Panc1 (cell line): ENCODE measurements at places on chromosomes 6 and 20. TPM values are rescaled to one million over a fixed set of nuclear protein-coding genes. Genes with fewer than 3 reads are reported as not detected.
A peak's percentile ranks its signal among the peaks of the same experiment; 100 is the strongest.

DNA sequence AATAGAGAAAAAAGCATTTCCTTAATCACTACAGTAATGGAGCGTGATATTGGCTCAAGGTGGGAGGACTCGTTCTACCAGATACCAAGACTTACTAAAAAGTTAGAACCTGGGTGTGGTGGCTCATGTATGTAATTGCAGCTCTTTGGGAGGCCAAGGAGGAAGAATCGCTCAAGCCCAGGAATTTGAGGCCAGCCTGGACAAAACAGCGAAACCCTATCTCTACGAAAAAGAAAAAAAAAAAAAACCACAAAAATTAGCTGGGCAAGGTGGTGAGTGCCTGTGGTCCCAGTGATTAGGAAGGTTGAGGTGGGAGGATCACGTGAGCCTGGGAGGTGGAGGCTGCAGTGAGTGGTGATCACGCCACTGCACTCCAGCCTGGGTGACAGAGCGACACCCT, 24.0 kb upstream of the ATRN start:
- H3K36me3 ChIP-seq = no peaks in the 10 kb centered on the region
- H3K27me3 ChIP-seq = peaks cover 3% of the 10 kb centered on the region; the same call in 1 of the 2 replicates
- no peaks in the 10 kb centered on the region for H3K4me1 ChIP-seq

DNA sequence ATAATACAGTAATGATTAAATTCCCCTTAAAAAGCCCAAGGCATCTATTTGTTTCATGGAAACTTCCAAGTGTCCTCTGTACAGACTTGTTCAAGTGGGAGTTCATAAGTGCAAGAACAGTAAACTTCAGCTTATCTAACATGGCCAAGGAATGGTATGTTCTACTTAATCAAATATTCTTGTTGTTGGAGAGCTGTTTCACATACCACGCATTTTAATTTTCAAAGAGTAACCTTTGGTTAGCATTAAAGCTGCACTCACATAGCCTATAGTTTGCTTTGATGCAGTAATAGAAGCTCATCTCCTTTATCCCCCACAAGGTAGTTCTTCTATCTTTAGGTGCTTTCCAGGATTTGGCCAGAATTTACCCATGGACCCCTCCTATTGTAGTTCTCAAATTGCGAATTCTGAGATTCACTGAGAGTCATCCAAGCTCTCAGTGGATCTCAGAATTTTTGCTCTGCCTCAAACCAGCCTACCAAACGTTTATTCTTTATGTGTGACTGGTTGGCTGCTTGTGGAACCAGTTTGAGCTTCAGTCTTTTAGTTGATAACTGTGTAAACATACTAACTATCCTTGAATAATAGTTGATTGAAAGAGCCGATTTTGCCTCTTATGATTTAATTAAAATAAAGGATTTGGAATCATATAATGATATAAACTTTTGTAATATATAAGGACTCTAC, 668.0 kb upstream of the FLRT3 start:
- no peaks in the 10 kb centered on the region for H3K4me1 ChIP-seq

DNA sequence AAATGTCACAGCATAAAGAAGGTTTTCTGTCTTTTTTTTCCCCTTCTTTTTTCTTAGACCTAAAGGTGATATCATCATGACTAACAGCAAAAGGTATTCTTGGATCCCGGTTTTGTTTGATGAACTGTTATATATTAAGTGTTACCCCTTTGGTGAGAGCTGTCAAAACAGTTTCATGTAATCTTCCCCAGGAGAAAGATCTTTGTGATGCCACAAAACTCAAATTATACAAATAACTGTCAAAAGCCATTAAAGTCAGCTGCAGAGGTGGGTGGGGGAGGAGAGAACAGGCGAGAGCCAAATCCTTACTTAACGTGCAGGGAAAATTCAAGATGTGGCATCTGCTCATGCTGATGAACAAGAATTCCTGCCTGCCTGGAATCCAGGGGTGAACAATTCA, 258.2 kb downstream of the BMP7 start:
- peaks cover 1% of the 10 kb centered on the region; the same call in 1 of the 2 replicates for H3K27me3 ChIP-seq
- H3K4me1 ChIP-seq = 0 out of 2 replicates have a peak, but pooled peaks cover 4% of the 10 kb centered on the region
- no peak for DNase-seq
- H3K27ac ChIP-seq = no peak overlapping the region

DNA sequence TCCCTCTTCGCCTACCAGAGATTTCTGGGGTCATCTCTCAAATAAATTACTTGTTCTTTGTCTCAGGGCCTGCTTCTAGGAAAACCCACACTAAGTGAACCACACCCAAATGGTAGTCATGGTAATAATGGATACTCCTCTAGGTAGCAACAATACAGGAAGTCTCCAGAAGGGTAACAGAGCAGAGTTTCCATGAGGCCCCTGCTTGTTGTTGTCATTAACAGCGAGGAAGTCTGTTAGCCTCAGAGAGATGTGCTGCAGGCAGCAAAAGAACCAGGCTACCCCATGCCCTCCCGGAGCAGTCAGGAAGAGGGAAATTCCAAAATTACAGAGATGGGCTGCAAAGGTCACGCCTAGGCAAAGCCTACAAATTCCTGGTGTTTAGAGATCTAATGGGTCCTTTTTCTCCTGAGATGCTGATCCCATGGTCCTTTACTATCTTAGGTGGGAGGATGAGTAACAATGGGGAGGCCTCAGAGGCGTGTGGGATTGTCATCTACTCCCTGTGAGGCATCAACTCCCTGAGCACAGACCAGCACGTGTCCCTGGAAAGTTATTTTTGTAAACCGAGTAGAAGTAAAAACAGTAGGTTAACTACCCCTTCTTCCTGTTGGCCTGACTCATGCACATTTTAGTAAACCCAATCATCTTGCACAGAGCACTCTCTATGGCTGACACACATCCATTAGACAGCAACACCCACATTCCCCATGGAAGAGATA, 10.1 kb downstream of the ISM1 start:
- no peak overlapping the region for H3K27ac ChIP-seq
- H3K4me1 ChIP-seq = no peaks in the 10 kb centered on the region
- no peaks in the 10 kb centered on the region for H3K36me3 ChIP-seq
- H3K27me3 ChIP-seq = peaks cover 9% of the 10 kb centered on the region

DNA sequence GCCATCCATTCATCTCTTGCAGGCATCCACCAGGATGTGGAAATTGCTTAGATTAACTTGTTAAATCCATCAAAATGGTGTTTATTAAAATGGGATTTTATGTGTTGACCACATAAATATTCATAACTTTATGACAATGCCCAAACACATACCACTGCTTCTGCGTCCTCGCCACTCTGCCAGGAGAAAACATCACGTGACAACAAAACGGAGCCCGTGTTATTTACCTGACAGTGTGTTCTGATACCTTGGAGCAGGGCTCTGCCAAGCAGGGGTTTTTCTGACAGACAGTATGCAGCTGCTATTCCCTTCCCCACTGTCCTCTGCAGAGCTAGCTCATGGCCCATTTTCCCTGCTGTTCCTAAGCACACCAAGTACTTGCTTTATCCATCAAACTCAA, 279.5 kb upstream of the CHD6 start:
- no peak overlapping the region for H3K27ac ChIP-seq
- no peaks in the 10 kb centered on the region for H3K27me3 ChIP-seq
- H3K36me3 ChIP-seq = no peaks in the 10 kb centered on the region
- H3K4me1 ChIP-seq = no peaks in the 10 kb centered on the region
- DNase-seq = no peak

LHFPL5 gene
- not detected for total RNA-seq

HSPA1L gene
- 2.8 TPM for total RNA-seq

TAAR5 gene
- total RNA-seq = not detected

DNA sequence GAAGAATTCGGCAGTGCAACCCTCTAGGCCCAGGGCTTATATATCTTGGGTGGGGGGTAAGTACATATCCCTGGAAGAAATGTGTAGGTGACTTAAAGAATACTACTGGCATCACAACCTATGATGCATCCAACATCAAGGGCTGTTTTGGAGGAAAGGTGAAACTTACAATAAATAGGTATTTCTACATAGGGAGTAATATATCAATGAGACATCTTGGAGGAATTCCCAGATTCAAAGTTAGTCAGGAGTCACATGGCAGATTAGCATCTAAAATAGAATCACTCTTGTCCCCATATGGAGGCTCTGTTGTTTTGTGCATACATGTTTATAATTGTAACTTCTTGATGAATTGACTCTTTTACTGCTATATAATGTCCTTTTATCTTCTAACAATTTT, 375.5 kb downstream of the PAX1 start:
- no peaks in the 10 kb centered on the region for H3K27me3 ChIP-seq
- no peaks in the 10 kb centered on the region for H3K4me1 ChIP-seq
- H3K36me3 ChIP-seq = no peaks in the 10 kb centered on the region
- no peak overlapping the region for H3K27ac ChIP-seq

- no peak overlapping the region for H3K27ac ChIP-seq
- no peaks in the 10 kb centered on the region for H3K36me3 ChIP-seq
- no peak overlapping the region for H3K4me3 ChIP-seq
- H3K27me3 ChIP-seq = no peaks in the 10 kb centered on the region
- no peaks in the 10 kb centered on the region for H3K4me1 ChIP-seq
These were observed 77.8 kb upstream of the XRN2 start for GRCh38 chr20:21225215-21225947.

GRCh38 chr6:44289726-44290260, 19.5 kb downstream of the TMEM151B start:
- H3K4me1 ChIP-seq = no peaks in the 10 kb centered on the region
- H3K27me3 ChIP-seq = peaks cover 11% of the 10 kb centered on the region; the same call in 1 of the 2 replicates
- no peaks in the 10 kb centered on the region for H3K36me3 ChIP-seq
- DNase-seq = no peak

MRAP2 gene
- 2.5 TPM for total RNA-seq

DNA sequence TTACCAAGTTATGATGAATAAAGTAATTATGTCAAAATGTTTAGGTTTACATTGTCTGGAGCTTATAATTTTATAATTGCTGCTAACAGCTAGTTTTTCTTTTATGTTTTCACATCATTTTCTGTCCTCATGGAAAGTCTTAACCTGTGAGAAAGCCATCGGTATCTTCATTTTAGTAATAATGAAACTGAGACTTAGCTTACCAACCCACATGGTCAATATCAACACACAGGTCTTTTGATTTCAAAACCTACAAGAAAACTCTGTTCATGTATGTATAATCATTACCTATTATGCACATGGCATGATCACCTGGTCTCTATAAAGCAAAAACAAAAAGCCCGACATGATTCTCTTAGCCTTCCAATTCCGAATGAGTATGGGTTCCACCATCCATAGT, 61.9 kb downstream of the KCNQ5 start:
- no peaks in the 10 kb centered on the region for H3K27me3 ChIP-seq
- H3K4me3 ChIP-seq = no peak overlapping the region
- no peaks in the 10 kb centered on the region for H3K36me3 ChIP-seq

DNA sequence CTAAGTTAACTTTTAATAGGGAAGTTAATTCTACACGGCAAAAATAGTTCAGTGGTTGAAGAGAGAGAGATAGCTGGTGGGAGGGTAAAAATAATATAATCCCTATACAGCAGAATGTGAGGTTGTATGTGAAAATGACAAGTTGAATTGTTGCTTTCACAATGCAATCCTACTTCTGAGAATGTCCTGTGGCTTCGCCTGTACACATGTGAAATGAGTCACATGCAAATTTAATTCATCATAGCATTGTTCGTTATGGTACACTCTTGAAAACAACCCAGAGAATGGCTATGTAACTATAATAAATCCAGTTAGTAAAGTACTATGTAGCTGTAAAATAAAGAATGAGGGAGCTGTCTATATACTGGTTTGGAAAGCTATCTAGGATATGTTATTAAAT, 46.0 kb upstream of the HINT3 start:
- no peak overlapping the region for H3K4me3 ChIP-seq
- no peaks in the 10 kb centered on the region for H3K27me3 ChIP-seq
- no peak for DNase-seq
- no peak overlapping the region for H3K27ac ChIP-seq

GRCh38 chr20:22374066-22374465, 210.3 kb downstream of the FOXA2 start:
- no peak overlapping the region for H3K27ac ChIP-seq
- no peak for DNase-seq
- H3K36me3 ChIP-seq = no peaks in the 10 kb centered on the region
- peaks cover 25% of the 10 kb centered on the region for H3K4me1 ChIP-seq
- no peak overlapping the region for H3K4me3 ChIP-seq

- H3K4me3 ChIP-seq = no peak overlapping the region
- no peaks in the 10 kb centered on the region for H3K36me3 ChIP-seq
- no peaks in the 10 kb centered on the region for H3K4me1 ChIP-seq
- H3K27ac ChIP-seq = no peak overlapping the region
- no peaks in the 10 kb centered on the region; the same call in 1 of the 2 replicates for H3K27me3 ChIP-seq
These were observed 10.8 kb upstream of the ARMC2 start for GRCh38 chr6:108837236-108837971.

DNA sequence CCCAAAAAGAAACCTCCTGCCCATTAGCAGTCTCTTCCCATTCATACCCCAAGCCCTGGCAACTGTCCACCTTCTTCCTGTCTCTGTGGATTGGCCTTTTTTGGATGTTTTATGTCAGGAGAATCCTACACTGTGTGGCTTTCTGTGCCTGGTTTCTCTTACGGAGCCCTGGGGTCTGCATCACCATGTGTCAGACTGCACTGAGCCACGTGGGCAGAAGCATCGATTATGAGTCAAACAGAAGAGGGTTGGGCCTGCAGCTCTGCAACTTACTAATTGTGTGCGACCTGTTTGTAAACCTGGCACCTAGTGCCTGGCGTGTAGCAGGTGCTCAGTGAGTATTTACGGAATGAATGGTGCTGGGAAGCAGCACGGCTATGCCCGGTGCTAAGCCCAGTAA, 62.6 kb downstream of the IGF2R start:
- no peak overlapping the region for H3K27ac ChIP-seq
- no peaks in the 10 kb centered on the region for H3K4me1 ChIP-seq
- H3K27me3 ChIP-seq = no peaks in the 10 kb centered on the region
- no peak for DNase-seq
- no peak overlapping the region for H3K4me3 ChIP-seq

TSPO2 gene
- total RNA-seq = not detected

- no peak overlapping the region for H3K27ac ChIP-seq
- H3K27me3 ChIP-seq = peaks cover 5% of the 10 kb centered on the region; the same call in 1 of the 2 replicates
- H3K36me3 ChIP-seq = no peaks in the 10 kb centered on the region
- DNase-seq = no peak
- H3K4me1 ChIP-seq = no peaks in the 10 kb centered on the region
- H3K4me3 ChIP-seq = no peak overlapping the region
These were observed 9.2 kb upstream of the PLEKHG1 start for GRCh38 chr6:150590446-150590845.

SLC35D3 gene
- not detected for total RNA-seq

- peaks cover 28% of the 10 kb centered on the region for H3K4me1 ChIP-seq
- peaks cover 9% of the 10 kb centered on the region for H3K36me3 ChIP-seq
- peak overlapping the region; percentile 79 for H3K4me3 ChIP-seq
- no peak for DNase-seq
These were observed 763 bp downstream of the ZKSCAN8 start for GRCh38 chr6:28142446-28142845.
